T-helper 17 cell (primary cell): ENCODE measurements at places on chromosomes 2 and 18. TPM values are rescaled to one million over a fixed set of nuclear protein-coding genes. Genes with fewer than 3 reads are reported as not detected.

DNA sequence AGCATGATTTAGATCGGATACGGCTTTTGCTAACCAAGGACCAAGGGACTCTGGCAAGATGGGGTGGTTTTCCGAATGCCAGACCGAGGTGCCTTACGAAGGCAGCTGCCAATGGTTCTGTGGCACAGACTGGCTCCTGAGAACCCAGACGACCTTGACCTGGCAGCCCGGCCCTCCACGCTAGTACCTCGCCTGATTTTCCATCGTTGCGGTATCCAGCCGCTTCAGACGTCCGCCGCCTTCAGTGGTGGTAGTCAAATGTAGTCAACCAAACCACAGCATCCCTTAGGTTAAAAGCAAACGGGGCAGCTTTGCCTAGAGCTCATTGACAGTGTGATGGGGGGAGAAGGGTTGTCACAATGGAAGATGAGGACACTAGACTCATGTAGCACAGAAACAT, 42.6 kb downstream of the GBX2 start:
- H3K27ac ChIP-seq, result no peak overlapping the region
- no peak for DNase-seq
- no peaks in the 10 kb centered on the region for H3K4me1 ChIP-seq
- no peaks in the 10 kb centered on the region for H3K36me3 ChIP-seq

- no peak overlapping the region for H3K4me3 ChIP-seq
- H3K27ac ChIP-seq, result no peak overlapping the region
- H3K36me3 ChIP-seq, result no peaks in the 10 kb centered on the region
- no peaks in the 10 kb centered on the region for H3K4me1 ChIP-seq
- H3K27me3 ChIP-seq, result peaks cover 25% of the 10 kb centered on the region
These were observed 334.5 kb downstream of the SMAD2 start for GRCh38 chr18:47595831-47596501.

DNA sequence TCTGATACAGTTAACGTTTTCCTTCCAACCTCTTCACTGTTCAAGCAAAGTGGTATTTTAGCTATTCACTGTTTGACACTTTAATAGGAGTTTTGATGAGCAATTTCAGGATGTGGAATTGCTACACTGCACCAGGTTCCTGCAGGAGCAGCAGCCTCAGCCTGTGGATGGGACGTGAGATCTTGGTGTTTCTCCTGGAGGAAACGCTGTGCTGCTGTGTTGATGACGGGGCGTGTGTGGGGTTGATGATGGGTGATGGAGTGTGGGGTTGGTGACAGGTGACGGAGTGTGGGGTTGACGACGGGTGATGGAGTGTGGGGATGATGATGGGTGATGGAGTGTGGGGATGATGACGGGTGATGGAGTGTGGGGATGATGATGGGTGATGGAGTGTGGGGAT, 98.9 kb downstream of the RTP5 start:
- no peak overlapping the region for H3K4me3 ChIP-seq
- H3K36me3 ChIP-seq, result peaks cover 3% of the 10 kb centered on the region
- no peak for DNase-seq
- H3K27me3 ChIP-seq, result no peaks in the 10 kb centered on the region
- H3K4me1 ChIP-seq, result peaks cover 19% of the 10 kb centered on the region

DNA sequence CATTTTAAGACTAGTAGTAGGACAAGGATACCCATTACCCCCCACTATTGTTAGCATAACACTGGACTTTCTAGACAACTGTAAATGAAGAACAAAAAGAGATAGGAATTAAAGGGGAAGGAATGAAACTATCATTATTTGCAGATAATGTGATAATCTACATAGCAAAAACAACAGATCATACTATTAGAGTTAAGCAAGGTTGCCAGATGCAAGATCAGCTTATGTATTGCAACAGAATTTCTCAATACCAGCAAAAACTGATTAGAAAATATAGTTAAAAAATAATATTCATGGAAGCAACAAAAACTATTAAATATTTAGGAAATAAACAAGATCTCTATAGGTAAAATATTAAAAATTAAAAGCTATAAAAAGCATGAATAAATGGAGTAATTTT, 194.4 kb upstream of the SPRED2 start:
- no peak for DNase-seq
- no peak overlapping the region for H3K27ac ChIP-seq
- peaks cover 11% of the 10 kb centered on the region for H3K36me3 ChIP-seq
- H3K4me1 ChIP-seq, result peaks cover 6% of the 10 kb centered on the region
- no peak overlapping the region for H3K4me3 ChIP-seq

GALR1 gene
- not detected for total RNA-seq

DNA sequence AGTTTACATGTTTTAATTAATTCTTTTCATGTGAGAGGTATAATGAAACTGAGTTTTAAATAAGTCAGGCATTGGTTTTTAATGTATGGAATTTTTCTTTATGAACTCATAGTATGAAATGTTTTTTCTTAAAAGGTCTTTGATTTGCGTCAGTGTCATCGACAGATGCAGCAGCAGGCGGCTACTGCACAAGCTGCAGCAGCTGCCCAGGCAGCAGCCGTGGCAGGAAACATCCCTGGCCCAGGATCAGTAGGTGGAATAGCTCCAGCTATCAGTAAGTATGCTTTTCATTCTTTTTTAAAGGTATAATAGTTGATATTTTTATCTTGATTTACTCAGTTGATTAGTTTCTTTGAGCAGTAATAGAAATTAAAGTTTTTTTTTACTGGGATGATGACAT, 46.5 kb downstream of the SMAD4 start:
- no peak overlapping the region for H3K27ac ChIP-seq
- no peak for DNase-seq
- peaks cover 2% of the 10 kb centered on the region for H3K36me3 ChIP-seq
- H3K27me3 ChIP-seq, result no peaks in the 10 kb centered on the region
- peaks cover 21% of the 10 kb centered on the region for H3K4me1 ChIP-seq
- H3K4me3 ChIP-seq, result no peak overlapping the region

DNA sequence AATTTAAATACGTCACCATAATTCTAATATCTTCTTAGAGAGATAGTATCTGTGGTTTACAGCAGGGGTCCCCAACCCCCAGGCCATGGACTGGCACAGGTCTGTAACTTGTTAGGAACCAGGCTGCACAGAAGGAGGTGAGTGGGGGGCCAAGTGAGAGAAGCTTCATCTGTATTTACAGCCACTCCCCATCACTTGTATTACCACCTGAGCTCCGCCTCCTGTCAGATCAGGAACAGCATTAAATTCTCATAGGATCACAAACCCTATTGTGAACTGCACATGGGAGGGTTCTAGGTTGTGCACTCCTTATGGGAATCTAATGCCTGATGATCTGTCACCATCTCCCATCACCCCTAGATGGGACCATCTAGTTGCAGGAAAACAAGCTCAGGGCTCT, 282.6 kb downstream of the ICOS start:
- no peak overlapping the region for H3K4me3 ChIP-seq
- H3K36me3 ChIP-seq, result no peaks in the 10 kb centered on the region
- peaks cover 2% of the 10 kb centered on the region for H3K27me3 ChIP-seq
- H3K27ac ChIP-seq, result no peak overlapping the region
- no peaks in the 10 kb centered on the region for H3K4me1 ChIP-seq

CSRNP3 gene
- total RNA-seq, result not detected

ANKRD30BL gene
- not detected for total RNA-seq

DNA sequence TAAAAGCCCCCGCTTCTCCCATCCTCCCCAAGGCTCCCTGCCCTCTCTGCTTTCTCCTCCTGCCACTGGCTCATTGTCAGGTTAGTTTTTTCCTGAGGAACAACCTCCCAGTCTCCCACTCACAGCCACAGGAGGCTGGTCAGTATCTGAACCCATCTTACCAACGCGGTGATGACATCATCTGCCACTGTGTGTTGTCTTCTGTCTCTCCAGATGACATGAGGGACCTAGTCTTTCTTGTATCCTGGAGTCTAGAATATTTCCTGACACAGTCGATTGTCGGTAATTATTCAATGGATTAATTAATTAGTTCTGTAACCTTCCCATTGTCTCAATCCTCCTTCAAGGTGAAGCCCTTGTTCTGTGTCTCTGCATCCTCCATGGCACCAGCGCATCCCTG, 290.2 kb downstream of the GALR1 start:
- H3K27ac ChIP-seq, result no peak overlapping the region
- no peak for DNase-seq
- no peak overlapping the region for H3K4me3 ChIP-seq
- H3K4me1 ChIP-seq, result no peaks in the 10 kb centered on the region
- peaks cover 14% of the 10 kb centered on the region for H3K27me3 ChIP-seq

DNA sequence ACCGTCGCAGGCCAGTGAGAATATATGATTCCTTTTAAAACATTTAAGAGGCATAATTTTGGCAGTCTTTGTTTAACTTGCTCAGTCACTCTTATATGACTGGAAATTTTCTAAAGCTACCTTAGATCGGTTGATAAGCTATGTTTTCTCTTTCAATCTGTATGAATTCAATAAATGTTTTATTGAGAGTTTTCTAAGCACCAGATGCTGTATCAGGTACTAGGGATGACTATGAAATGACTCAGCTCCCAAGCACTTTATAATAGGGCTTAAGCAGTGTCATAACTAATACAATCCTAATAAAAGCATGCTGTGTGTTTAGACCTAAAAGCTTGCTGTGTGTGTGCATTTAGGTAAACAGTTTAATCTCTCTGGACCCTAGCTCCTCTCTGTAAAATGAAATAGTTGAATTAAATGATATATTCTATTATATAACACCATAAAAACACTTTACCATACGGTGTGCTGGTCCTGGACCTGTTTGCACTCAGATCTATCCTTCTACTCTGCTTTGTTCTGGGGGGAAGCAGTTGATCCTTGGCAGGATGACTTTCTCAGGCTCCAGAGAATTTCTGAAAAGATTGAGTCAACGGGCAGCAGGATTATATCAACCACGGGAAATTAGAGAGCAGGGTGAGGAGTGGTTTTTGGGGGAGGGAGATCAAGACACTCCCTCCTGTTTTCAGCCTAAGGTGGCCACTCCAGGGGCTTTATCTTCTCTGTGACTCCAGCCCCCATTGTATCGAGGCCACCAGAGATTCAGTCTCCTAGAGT, 26.1 kb upstream of the SLC38A11 start:
- H3K4me1 ChIP-seq, result peaks cover 2% of the 10 kb centered on the region
- H3K36me3 ChIP-seq, result no peaks in the 10 kb centered on the region
- no peak for DNase-seq
- peaks cover 7% of the 10 kb centered on the region for H3K27me3 ChIP-seq
- no peak overlapping the region for H3K4me3 ChIP-seq
- peak overlapping the region; percentile 21 for H3K27ac ChIP-seq

DNA sequence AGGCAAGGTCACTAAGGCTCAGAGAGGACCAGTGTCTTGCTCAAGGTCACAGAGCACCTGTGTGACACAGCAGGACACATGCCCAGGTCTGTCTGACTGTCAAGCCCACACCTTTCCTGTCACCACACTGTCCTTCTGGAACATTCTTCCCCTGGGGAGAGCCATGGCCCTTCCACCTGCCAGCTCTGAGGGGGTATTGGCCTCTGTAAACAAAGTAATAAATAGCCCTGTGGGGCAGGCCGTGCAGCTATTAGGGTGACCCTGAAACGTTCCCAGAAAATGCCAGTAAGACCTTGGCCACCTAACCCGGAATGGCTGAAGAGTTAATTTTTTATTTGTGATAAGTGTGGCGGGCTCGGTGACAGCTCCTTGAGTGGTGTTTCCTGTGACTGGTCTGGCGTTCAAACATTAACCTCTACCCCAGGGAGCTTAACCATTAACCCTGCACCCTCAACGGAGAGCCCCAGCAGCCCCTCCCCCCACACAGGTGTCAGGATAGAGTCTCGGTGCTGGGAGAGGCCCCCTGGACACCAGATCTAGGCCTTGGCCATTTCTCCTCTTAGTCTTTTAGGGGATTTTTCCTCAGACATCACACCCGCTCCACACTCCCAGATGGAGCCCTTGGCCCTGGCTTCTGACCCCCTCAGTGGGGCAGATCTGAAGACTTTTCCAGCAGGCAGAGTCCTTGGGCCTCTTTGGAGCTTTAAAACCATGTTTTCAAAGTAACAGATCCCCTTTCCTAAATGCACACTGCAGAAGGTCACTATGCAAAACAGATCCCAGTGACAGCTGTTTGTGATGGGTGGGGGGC, 36.6 kb downstream of the SCTR start:
- H3K27ac ChIP-seq, result no peak overlapping the region
- no peak overlapping the region for H3K4me3 ChIP-seq

DNA sequence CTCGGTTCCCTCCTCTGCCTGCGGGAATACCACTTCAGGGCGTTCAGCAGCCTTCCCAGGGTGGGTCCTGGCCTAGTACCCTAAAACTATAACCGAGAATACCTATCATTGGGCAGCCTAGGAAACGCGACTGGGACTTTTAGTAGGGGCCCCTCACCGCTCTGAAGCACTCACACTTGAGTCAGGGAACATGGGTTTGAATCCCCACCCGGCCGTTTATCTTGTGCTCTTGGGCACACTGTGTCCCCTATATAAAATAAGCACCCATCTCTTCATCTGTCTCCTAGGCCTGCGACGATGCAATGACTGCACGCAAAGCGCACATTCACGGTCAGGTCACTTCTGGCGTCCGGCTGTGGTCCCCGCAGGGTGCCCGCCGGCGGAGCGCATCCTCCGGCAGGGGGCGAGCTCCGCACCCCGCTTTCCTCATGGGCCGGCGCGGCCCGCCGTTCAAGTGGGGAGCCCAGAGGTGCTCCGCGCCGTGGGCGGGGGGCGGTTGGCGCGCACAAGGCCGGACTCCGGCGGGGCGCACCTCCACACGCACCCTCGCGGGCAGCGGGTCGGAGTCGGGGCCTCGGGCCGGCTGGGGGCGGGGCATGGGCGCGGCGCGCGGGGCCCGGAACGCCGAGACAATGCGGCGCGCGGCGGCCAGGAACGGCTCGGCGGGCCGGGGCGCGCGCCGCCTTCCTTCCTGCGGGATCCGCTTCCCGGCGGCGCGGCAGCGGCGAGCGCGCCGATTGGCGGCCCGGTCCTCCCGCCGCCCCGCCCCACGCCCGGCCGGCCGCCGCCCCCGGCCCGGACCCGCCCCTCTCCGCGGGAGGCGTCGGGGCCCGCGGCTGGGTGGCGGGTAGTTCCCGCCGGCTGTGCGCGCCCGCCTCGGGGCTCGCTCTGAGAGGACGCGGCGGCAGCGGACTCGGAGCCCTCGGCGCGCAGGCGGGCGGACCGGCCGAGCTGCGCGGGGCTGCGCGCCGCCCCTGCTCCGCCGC, at the start of gene ASAP2:
ASAP2 (plus strand) TSS at position 850 of the 986 bp plus-strand sequence. CDS start 293 bp downstream, outside the sequence.
- H3K27me3 ChIP-seq, result peaks cover 41% of the 10 kb centered on the region
- no peaks in the 10 kb centered on the region for H3K36me3 ChIP-seq
- H3K27ac ChIP-seq, result no peak within 1 kb of the TSS
- H3K4me1 ChIP-seq, result peaks cover 4% of the 10 kb centered on the region

INHA gene
- not detected for total RNA-seq

IMPACT gene
- total RNA-seq, result 15.2 TPM

CXCR1 gene
- total RNA-seq, result not detected

DNA sequence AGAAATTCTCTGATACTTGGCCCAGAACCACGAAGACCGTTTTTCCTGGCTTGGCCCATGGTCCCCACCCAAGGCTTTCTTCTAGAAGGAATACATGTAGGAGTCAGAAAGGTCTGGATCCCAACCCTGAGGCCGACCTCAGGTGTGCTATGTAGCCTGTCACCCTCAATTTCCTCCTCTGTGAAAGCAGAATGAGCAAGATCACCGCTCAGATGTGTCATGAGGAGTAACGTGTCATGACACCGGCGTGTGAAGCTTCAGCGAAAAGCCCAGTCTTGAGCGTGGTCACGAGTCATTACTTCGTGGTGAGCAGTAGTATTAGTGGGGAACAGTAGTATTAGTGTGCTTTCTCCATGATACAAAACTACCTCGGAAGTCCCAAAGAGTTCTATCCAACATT, 103.4 kb downstream of the ALPK2 start:
- H3K4me3 ChIP-seq, result no peak overlapping the region
- H3K27me3 ChIP-seq, result peaks cover 37% of the 10 kb centered on the region
- peaks cover 7% of the 10 kb centered on the region for H3K4me1 ChIP-seq
- no peak overlapping the region for H3K27ac ChIP-seq
- no peaks in the 10 kb centered on the region for H3K36me3 ChIP-seq
- no peak for DNase-seq
